Stimulated activated CD4-positive, alpha-beta T cell treated with anti-CD3 and anti-CD28 coated beads, Interleukin-4, amount 100 ng/mL, for 48 hours (primary cell): ENCODE measurements at places on chromosomes 12 and 14.

GRCh38 chr14:88243946-88244345, 79.1 kb downstream of the KCNK10 start:
- no peak for DNase-seq

GRCh38 chr14:105470350-105471296, 4.0 kb upstream of the CRIP2 start:
- no peak for DNase-seq

GRCh38 chr12:1197264-1198018, 206.4 kb downstream of the ERC1 start:
- DNase-seq: no peak

GRCh38 chr12:18851271-18851670, 113.4 kb downstream of the CAPZA3 start:
- no peak for DNase-seq

GRCh38 chr12:2650261-2651067, 144.3 kb upstream of the FKBP4 start:
- no peak for DNase-seq

- no peak for DNase-seq
Observed at GRCh38 chr14:40581264-40581663, 1025.4 kb upstream of the LRFN5 start.

GRCh38 chr14:85195872-85196477, 334.0 kb upstream of the FLRT2 start:
- DNase-seq: no peak

GRCh38 chr14:23356662-23357061, 4.0 kb upstream of the SLC22A17 start:
- no peak for DNase-seq

DNA sequence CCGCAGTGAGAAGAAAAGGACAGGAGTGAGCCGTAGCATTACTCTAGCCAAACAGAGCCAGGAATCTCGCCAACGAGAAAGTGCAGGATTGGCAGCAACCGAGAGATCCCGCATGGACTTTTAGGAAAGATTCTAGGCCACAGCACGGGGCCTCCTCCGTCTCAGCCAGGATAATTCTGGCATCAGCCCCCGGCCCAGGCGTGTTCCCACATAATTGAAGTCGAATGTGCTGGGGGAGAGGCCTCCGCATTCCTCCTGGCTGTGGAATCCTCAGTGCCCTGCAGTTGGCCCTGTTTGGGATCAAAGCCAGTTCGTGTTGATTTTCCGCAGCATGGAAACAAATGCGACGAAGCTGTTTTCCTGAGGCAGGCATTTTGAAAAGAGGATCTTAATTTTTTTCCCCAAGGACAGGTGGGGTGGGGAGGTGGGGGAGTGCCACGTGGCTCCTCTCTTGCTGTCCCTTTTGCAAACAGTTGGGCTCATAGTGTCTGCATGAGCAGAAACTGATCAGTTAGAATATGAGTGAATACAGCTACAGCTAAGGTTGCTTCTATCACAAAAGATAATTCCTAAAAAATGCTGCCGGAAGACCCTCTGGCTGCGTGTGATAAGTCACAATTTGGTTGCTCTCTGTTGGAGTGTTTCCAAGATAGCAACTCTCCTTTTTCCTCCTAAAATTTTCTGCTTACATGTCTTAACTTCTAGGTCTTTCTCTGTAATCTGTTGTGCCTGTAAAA, 37.3 kb upstream of the ATXN2 start:
- no peak for DNase-seq

DNA sequence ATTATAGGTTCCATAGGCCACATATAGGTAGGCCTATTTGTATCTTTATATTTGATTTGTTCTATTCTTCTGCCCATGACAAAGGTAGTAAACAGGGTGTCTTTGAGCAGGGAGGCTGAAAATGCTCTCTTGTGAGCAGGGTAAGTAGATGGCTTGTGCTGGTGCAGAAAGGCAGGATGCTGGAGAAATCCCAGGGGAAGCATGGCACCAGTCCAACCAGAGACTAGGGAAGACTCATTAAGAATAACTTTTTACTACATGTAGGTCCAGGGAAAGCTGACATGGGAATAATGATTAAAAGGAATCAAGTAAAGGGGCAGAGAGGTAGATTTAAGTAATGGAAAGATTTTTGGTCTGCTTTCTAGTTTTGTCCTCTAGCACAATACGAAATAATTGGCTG, 245.0 kb downstream of the RGS6 start:
- no peak for DNase-seq

GRCh38 chr12:115351514-115352077, 667.6 kb upstream of the TBX3 start:
- DNase-seq: no peak

GRCh38 chr14:68922201-68922621, 56.9 kb downstream of the ACTN1 start:
- no peak for DNase-seq

- no peak for DNase-seq
Observed at GRCh38 chr12:94594443-94594825, 55.9 kb downstream of the TMCC3 start.

GRCh38 chr14:52328276-52328675, 14.2 kb downstream of the PTGER2 start:
- no peak for DNase-seq

DNA sequence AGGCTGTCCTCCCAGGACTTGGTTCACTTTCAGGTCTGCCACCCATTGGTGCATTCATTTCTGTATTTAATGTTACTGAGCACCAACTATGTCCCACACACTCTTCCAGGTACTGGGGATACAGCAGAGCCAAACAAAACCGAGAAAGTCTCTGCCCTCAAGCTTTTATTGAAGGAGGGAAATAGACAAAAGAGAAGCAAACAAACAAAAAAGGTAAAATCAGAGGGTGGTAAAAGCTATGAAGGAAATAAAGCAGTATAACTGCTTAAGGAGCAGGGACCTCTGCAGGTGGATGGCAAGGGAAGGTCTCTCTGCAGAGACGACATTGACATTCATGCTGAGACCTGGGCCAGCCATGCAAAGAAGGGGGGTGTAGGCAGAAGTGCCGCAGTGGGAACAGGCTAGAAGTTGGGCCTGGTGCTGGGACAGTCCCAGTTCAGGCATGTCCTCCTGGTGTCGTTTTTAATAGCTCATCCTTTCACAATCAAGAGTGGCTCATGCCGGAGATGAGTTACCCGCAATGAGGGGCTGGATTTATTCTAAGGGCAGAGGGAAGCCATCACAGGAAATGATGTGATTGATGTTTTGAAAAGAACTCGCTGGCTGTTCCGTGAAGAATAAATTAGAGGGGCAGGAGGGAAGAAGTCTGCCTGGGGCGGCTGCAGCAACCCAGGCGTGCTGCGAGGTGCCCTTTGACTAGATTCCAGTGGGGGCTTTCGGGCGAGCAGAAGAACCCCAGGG, 72.8 kb downstream of the IRF2BPL start:
- no peak for DNase-seq

GRCh38 chr12:87518481-87518880, 510.7 kb downstream of the C12orf50 start:
- DNase-seq: no peak

GRCh38 chr12:14153803-14154202, 172.4 kb upstream of the GRIN2B start:
- no peak for DNase-seq

DNA sequence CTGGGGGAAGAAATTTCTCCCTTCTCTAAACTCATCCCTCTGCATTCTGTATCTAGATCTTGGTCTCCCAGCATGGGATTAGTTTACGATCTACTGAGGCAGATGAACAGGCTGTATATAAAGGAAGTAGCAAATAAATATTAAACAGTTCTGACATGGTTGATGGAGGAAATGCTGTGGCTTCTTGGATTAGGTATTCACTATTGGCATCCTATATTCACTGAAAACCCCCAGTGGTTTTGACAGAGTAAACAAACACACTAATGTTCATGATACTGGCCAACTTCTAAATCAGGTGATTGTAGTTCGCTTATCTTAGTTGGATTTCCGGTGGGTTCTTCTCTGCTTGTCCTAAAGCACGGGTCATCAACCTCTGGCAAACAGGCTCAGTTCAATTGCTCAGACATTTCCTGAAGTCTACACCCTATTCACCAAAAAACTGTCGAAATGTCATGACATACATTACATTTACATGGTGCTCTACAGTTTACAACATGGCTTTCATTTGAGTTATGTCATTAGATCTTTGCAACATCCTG, 433.9 kb downstream of the EGLN3 start:
- no peak for DNase-seq

- DNase-seq: no peak
Observed at GRCh38 chr12:57355734-57356133, 75.1 kb downstream of the R3HDM2 start.

DNA sequence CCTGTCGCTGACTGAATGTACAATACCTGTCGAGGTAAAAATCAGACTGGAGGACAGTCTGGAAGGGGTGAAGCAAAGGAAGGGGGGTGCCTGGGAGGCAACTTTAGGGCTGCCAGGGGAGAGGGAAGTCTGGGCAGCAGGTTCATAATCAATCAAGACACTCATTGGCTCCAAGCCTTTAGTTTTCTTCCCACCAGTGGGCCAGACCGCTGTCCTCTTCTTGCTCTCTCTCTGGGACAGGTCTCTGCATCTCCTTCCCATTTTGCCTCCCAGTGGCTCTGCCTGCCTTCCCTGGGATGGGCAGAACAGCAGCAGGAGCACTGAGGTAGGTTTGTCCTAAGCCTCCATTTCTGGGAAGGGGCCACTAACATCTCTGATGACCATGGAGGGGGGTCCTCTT, 206.5 kb downstream of the TTC8 start:
- no peak for DNase-seq

GRCh38 chr14:101937926-101938767, 26.2 kb upstream of the DYNC1H1 start:
- DNase-seq: no peak

DNA sequence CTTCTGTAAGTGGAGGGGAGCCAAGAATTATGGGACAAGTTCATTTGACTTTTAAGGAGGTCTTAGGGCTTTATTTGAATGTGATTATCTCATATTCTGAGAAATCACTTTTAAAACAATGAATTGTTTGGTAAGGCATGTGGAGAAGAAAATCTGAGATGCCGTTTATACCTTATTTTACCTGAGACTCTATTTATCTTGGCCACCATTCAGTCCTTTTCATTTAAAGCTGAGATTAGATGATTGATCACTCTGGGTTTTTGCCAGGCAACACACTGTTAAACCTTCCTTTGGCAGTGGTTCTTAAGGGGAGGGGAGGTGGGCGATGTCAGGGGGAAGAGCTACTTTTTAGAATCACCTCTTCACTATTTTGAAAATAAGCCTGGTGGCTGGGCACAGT, 11.4 kb downstream of the CAND1 start:
- DNase-seq: no peak

DNA sequence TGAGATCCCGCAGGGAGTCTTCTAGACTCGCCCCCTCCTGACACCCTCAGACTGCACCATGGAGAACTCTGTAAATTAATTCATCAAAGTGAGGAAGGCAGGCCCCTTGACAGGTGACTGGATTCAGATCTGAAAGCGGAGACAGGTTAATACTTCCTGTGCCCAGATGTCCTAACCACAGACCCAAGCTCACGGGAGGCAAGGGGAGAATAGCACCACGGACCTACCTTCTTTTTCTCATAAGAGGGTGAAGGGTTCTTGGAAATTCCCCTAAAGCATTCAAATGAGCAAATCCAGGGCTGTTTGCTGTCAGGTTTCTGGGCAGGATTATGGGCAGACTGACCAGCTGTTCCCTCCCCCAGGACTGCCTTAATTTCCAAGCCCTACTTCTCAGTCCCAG, 170.0 kb downstream of the ZFP36L1 start:
- DNase-seq: no peak

DNA sequence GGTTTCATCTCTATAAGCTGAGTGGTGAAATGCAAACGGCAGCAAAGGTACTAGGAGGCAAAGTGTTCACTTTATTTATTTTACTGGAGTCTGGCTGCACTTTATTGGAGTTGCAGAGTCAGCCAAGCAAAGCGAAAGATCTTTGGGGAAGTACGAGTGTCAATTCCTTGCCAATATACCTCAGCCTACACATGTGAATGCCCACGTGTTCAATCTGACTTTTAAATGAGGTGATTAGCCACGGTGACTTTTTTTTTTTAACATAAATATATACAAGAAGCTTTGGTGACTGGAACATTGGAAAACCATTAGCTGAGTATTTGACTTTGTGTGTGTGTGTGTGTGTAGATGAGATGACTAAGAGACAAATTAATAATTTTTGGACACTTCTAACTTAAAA, 178.8 kb downstream of the NTS start:
- no peak for DNase-seq

DNA sequence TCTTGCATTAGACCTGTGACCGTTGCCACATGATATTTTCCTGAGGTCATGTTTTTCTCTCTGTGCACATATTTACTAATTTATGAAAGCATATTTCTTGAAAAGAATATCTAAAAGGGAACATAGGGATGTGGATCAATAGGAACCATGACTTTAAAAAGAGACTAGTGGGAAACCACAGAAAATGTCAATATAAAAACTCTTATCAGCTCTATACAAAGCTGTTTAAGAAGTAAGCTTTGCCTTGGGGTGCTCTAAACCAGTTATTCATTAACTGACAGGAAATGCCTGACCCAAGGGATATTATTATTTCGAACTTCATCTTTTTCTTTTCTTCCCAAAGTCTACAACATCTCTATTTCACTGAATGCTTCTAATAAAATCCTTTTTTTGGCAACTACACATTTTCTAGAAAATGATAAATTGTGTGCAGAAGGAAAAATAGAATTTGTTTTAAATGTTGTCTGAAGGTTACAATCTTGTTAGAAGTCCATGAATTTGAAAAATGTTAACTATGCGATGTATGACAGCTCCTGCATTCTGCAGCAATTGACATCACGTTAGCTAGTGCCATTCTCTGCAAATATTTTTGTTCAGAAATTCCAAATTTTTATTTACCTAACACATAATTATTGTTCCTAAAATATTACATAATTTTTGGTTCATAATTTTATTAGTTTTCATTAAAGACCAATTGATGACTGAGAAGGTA, 345.0 kb downstream of the SLC16A7 start:
- DNase-seq: no peak

DNA sequence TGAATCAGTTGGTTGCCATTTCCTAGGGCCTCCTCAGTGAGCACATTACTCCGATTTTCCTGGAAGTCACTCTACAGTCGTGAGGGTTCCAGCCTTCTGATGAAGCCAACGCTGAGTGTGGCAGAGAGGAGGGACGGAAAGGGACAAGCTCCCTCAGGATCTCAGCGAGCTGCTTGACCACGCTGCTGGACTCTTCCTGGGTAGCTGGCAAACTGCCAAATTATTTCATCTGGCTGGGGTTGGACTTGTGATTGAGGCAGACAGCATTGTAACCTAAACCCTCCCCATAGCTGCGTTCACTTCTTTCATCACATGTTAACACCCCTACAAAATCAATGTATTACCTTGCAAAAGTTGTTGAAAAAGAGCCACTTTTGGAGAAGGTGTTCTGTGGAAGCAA, 69.6 kb upstream of the CHST11 start:
- DNase-seq: no peak

DNA sequence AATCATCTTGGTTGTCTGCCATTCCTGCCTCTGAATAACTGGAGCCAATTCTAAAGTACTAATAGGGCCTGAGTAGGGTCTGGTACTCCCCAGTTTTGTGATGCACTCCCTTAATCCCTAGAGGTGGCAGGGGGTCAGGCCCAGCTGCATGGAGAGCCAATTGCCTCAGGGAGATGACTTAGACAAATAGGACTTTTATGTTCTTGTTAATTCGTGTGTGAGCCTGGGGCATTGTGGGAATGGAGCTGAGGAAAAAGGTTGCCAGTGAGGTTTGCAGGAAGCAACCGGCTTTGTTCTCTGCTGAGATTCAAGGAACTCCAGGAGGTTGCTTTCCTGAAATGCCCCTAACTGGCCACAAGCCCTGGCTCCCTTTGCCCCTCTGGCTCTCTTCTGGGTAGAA, 6.8 kb upstream of the DCD start:
- DNase-seq: no peak
